Stimulated activated CD8-positive, alpha-beta memory T cell treated with anti-CD3 and anti-CD28 coated beads, Interleukin-12 subunit alpha, Interleukin-12 subunit beta, amount 100 ng/mL, for 4 hours (primary cell): ENCODE measurements at places on chromosomes 11 and 22.

- no peak for DNase-seq
Observed at GRCh38 chr11:130278151-130278550, 36.6 kb downstream of the ZBTB44 start.

GRCh38 chr11:64453466-64453865 is 94.5 kb downstream of the RPS6KA4 start:
- no peak for DNase-seq

DNA sequence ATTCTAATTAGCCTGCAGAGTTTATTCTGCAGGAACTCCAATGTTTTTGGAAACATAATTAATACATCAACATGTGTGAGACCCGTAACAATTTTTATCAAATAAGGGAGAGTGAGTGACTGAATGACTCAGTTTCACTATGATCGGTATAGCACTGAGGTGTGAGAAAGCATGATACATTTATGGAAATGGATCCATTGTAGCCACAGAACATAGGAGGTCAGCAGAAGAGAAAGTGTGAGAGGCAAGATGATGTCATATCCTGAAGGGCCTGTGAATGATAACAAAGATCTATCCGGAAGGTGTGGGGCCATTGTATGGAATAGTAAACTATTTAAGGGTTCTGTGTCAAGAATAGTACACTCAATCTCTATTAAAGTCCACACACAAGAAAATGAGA is 1406.1 kb upstream of the TENM4 start:
- DNase-seq: no peak

DNA sequence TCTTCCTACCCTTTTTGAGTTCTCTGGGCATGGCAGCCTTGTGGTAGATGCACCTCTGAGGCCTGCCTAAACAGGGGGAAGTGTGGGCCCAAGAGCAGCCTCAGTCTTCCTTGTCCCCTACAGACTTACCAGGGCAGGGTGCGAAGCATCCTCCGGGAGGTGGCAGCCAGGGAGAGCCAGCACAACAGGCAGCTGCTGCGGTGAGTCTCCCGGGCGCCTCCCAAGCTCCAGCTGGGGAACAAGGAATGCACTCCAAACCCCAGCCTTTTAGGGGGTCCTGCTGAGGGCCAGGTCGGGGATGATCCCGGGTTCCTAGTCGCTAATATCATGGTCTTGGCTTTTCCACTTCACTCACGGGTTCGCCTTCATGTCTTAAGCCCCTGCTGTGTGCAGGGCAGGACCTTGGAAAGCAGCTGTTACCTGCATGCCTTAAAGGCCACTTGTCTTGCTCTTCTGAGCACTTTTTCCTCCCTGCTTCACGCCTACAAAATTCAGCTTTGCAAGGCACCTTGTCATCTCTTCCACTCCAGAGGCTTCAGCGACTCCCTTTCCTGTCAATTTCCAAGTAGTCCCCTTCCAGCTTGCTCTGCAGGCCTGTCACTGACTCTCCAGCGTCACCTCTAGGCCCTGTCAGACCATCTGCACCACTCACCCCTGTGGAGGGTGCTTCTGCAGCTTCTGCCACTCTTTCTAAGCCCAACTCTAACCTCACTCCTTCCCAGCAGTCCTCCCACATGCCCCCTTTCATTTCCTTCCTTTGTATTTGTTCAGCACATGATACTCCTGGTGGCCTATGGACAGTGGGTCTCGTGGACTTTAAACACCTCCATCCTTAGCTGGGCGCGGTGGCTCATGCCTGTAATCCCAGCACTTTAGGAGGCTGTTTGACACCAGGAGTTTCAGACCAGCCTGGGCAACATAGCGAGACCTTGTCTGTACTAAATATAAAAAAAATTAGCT is 57.0 kb downstream of the PISD start:
- no peak for DNase-seq

DNA sequence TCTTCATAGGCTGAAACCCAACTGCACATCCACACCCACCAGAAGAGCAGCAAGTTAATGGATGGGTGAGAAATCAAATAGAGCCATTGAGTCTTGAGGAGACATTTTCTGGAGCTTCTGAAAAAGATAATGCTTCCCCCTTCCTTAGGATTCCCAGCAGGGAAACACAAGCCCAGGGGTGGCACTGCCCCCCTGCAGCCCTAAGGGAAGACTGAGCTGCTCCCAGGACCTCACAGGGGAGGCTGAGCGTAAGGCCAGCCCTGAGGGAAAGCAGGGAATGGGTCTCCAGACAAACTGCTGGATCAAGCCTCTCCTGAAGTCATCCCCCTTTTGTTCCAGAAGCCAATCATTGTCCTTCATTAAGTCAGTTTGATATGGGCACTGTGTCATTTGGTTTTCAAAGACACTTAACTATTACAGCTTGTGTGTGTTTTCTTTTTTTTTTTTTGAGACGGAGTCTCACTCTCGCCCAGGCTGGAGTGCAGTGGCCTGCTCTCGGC is 15.1 kb downstream of the LTO1 start:
- DNase-seq: no peak
